Muscle of arm (tissue), 14 donors: ENCODE measurements at places on chromosomes 12 and 14. TPM values are rescaled to one million over a fixed set of nuclear protein-coding genes. Genes with fewer than 3 reads are reported as not detected.

Gene KLRC2
- polyA plus RNA-seq = 0.67 TPM

Gene RTL1
- polyA plus RNA-seq = not detected

Gene SIX6
- polyA plus RNA-seq = not detected

Gene MYO1H
- 0.22 TPM for polyA plus RNA-seq

Gene TULP3
- 49.8 TPM for polyA plus RNA-seq

Gene PZP
- polyA plus RNA-seq = 0.60 TPM

Gene NEDD8
- 179 TPM for polyA plus RNA-seq

Gene GALNT8
- 4.3 TPM for polyA plus RNA-seq

Gene CCER1
- not detected for polyA plus RNA-seq

Gene HPD
- not detected for polyA plus RNA-seq

Gene SPX
- polyA plus RNA-seq = 21.1 TPM

Gene RABGGTA
- 13.5 TPM for polyA plus RNA-seq

Gene SLC16A7
- 5.7 TPM for polyA plus RNA-seq

Gene GRIN2B
- polyA plus RNA-seq = 0.04 TPM

Gene ORAI1
- 46.4 TPM for polyA plus RNA-seq

Gene KCNH3
- polyA plus RNA-seq = 0.95 TPM

Gene NEUROD4
- polyA plus RNA-seq = not detected

Gene JDP2
- polyA plus RNA-seq = 35.1 TPM

Gene GPRC5D
- 0.18 TPM for polyA plus RNA-seq

Gene MSI1
- polyA plus RNA-seq = 3.8 TPM

Gene LALBA
- not detected for polyA plus RNA-seq

Gene SLC8B1
- 11.3 TPM for polyA plus RNA-seq

Gene STYK1
- polyA plus RNA-seq = not detected

Gene BMAL2
- polyA plus RNA-seq = 1.4 TPM

Gene FGFR1OP2
- not detected for polyA plus RNA-seq

Gene KRT2
- polyA plus RNA-seq = not detected

Gene TBC1D30
- 1.1 TPM for polyA plus RNA-seq

Gene C14orf180
- 5.4 TPM for polyA plus RNA-seq

Gene NXPH4
- 2.0 TPM for polyA plus RNA-seq

Gene OR4N2
- polyA plus RNA-seq = not detected

Gene CRIP1
- polyA plus RNA-seq = 24.9 TPM

Gene NPFF
- polyA plus RNA-seq = not detected

Gene STK38L
- 20.3 TPM for polyA plus RNA-seq

Gene C12orf54
- polyA plus RNA-seq = not detected

Gene C12orf60
- 0.87 TPM for polyA plus RNA-seq

Gene NTF3
- polyA plus RNA-seq = 2.9 TPM

Gene GLI1
- 8.4 TPM for polyA plus RNA-seq

Gene MANSC4
- polyA plus RNA-seq = 0.39 TPM

Gene TSPAN19
- not detected for polyA plus RNA-seq

Gene OVCH1
- 0.60 TPM for polyA plus RNA-seq

Gene OAS3
- polyA plus RNA-seq = 5.4 TPM

Gene ACADS
- polyA plus RNA-seq = 12.2 TPM

Gene B4GALNT3
- polyA plus RNA-seq = 7.2 TPM

Gene MYBPC1
- polyA plus RNA-seq = 2,713 TPM

Gene APPL2
- 35.0 TPM for polyA plus RNA-seq

Gene ADAMTS20
- 0.05 TPM for polyA plus RNA-seq

Gene PTPRO
- 0.76 TPM for polyA plus RNA-seq

Gene GALNT6
- polyA plus RNA-seq = 0.29 TPM

Gene GUCY2C
- polyA plus RNA-seq = 0.33 TPM

Gene SELPLG
- 3.3 TPM for polyA plus RNA-seq

Gene C12orf42
- polyA plus RNA-seq = not detected

Gene LPAR5
- 0.77 TPM for polyA plus RNA-seq
